Left lobe of liver (tissue), 2 donors: ENCODE measurements at places on chromosomes 2 and 18. TPM values are rescaled to one million over a fixed set of nuclear protein-coding genes. Genes with fewer than 3 reads are reported as not detected.

Gene TOGARAM2
- 0.78 TPM for total RNA-seq

Gene CTIF
- 74.4 TPM for total RNA-seq

Gene AQP12A
- not detected for total RNA-seq

Gene FN1
- total RNA-seq = 1,295 TPM

Gene KANSL1L
- total RNA-seq = 14.2 TPM

Gene MALL
- 1.6 TPM for total RNA-seq

Gene CD28
- total RNA-seq = 1.5 TPM

Gene TRIM43
- not detected for total RNA-seq

Gene PLCL1
- total RNA-seq = 0.23 TPM

Gene FOSL2
- 9.3 TPM for total RNA-seq

Gene CNTNAP5
- total RNA-seq = not detected

Gene AQP12B
- total RNA-seq = not detected

Gene TAF4B
- total RNA-seq = 0.20 TPM
